ENCODE measurements at places on chromosomes 12 and 14.
A peak's percentile ranks its signal among the peaks of the same experiment; 100 is the strongest.

- DNase-seq, result no peak
Measured at GRCh38 chr12:124130691-124131591, 157.9 kb downstream of the ZNF664 start.

GRCh38 chr12:57146092-57146491, 1.3 kb downstream of the LRP1-AS start:
- DNase-seq, result no peak

GRCh38 chr14:39393289-39393688, 38.9 kb downstream of the FBXO33 start:
- no peak for DNase-seq

GRCh38 chr14:62138593-62138992, 376.4 kb downstream of the SNAPC1 start:
- no peak for DNase-seq

DNA sequence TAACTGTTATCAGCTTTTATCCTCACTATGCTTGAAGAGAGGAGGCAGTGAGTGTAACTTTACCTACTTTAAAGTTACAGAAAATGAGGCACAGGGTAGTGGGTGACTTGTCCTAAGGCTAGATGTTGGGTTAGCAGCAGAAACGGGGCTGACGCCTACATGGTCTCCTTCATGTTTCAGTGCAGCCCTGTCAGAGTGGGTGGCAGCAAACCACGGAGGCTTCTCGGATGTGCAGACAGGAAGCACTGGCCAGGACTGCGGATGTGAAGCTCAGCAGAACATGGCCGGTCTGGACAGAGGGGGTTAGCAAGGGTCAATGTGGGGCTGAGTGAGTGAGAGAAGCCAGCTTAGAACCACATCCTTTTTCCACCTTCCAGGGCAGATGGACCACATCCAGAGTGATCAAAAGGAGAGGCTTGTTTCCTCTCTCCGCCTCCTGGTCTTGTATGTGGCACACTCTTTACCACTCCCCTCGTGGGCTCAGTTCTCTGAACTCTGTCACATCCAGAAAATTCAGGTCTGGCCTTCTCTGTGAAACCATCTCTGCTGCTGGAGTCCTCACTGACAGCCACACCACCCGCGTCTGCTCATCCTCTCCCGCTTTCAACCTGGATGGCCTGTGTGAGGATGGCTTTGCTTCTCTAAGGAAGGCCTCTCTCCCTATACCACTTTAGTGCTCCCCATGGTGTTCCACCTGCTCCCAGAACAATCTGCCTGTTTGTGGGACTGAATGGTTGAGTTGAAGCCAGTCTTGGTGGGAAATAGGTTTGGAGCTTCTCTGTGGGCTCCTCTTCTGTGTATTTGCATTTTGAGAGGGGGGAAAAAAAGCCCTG, 14.1 kb downstream of the SUSD6 start:
- DNase-seq, result peak; percentile 39

DNA sequence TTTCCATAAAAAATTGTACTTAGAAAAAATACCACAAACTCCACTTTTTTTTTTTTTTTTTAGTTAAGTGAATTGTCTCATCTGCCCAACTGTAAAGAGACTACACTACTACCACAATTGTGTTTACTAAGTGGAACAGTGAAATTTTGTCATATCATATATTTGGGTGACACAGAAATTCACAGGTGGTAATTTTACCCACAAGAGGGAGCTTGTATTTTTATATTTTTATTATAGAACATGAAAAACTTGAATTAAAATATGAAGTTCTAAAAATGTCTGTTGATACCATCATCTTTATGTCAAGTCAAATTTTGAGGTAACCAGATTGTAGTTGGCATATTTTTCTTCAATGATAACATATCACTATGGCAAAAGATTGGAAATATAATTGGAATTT, 329.4 kb upstream of the SOX5 start:
- no peak for DNase-seq

DNA sequence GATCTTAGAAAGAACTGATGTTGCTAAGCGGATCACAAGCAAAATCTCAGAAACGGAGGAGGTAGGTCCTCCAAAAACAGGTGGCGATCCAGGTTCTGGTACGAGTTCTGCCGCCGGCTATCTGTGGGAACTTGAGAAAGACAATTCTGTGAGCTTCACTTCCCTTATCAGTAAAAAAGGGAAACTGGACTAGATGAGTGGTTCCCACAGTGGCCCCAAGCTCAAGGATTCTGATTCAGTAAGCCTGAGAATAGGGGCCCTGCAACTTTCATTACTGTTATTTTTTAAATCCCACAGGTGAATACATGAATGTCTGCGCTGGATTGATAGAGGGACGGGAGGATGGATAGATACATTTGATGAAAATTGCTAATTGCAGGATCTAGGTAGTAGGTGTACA, 160.2 kb downstream of the PPM1H start:
- no peak for DNase-seq

DNA sequence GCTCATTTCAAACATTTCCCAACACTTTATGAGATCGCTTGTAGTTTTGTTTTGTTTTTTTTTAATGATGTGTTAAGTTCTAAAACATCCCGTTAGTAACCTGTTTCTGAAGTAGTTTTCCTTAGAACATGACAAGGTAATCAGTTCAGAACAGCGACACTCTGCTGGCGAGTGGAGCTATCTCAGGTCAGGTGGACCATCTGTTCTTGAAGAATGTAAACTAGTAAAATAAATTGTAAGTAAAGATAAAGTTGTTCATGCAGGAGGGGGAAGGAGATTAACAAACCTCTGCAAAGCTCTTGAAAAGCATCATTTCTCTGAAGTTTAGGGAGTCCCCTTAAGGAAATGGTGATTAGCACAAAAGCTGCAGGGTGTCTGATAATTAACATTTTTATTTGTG, 71.9 kb upstream of the DACT1 start:
- DNase-seq, result no peak

Measured in stimulated activated CD8-positive, alpha-beta memory T cell treated with anti-CD3 and anti-CD28 coated beads, Interleukin-7, amount 100 ng/mL, for 1 hour (primary cell).